ENCODE measurements at places on chromosomes 1 and 21.

- DNase-seq, result no peak
These were observed 28.6 kb upstream of the PRSS38 start for GRCh38 chr1:227786673-227787512.

- no peak for DNase-seq
These were observed 1.5 kb downstream of the AHCYL1 start for GRCh38 chr1:109986054-109986444.

DNA sequence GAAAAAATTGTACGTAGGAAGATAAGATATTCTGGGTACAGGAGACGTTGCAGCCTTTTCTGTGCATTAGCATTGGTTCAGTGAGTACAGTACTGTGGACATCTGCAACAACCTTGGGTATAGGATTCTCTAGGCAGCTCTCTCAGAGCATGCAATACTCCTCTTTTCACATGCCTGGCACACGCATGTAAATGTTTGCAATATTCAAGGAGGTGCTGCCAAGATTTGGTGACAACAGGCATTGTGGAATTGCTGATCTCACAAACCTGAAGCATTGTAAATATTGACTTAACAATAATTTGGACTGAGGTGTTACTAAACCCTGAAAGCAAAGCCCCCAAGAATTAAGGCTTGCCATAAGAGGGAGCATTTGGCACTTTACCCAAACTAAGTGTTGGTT lies 126.8 kb downstream of the GRIK1 start:
- no peak for DNase-seq

DNA sequence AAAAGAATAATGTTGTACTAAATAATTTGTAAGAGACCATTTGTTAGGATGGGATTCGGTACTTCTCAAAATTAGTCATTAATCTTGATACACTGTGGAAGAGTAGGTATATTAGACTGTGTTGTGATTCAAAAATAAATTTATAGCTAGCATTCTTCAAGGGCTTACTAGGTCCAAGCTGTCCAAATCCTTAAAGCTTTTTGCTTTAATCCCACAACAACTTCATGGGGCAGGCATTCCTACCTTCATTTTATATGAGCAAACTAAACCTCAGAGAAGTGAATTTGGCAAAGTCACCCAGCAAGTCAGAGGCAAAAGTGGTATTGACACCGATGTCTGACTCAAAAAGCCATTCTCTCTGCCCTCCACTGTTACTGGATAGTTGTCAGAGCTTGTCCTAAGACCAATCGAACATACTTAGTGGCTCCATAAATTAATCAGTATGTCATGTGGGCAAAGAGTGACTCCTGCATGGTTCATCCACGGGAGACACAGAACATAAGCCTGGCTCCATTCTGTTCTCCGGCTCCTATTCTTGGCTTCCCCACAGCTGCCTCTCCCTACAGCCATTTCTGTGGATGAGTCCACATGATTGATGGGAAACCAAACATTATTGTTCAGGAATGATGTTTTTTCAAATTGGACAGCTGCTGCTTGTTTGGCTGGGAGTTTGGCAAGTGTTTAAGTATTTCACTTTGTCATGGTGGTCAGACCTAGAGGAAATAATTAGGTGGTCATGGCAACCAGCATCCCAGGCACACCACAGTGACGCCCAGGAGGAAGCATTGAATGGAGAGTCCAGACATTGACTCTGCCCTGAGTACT lies 133.4 kb upstream of the FGGY start:
- no peak for DNase-seq

GRCh38 chr1:196361112-196361714 lies 247.0 kb downstream of the KCNT2 start:
- no peak for DNase-seq

GRCh38 chr1:42756956-42757891 lies 9.6 kb downstream of the P3H1 start:
- peak; percentile 38 for DNase-seq

- DNase-seq, result no peak
These were observed 1270.8 kb downstream of the MRPL39 start for GRCh38 chr21:24336491-24336890.

DNA sequence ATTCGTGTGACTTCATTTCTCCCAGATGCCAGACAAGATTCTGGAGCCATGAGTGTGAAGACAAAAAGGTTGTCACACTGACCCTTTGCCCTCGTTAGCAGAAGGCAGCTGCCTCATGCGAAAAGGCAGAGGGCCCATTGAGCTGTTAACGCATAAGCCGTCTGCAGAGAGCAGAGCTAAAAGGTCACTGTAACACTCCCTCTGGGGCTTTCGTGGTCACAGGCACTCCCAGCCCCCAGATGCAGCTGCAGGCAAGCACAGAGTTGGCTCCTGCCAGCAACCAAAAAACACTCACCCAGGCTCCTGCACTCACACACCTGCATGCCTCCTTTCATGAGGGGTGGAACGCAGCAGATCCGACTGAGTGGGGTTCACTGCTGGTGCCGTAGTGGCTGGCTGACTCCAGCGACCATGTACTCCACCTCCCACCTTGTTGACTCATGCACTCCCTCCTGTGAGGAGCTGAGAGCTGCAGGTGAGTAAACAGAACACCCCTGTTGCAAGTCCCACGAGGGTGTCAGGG lies 287.5 kb downstream of the SMYD3 start:
- no peak for DNase-seq

DNA sequence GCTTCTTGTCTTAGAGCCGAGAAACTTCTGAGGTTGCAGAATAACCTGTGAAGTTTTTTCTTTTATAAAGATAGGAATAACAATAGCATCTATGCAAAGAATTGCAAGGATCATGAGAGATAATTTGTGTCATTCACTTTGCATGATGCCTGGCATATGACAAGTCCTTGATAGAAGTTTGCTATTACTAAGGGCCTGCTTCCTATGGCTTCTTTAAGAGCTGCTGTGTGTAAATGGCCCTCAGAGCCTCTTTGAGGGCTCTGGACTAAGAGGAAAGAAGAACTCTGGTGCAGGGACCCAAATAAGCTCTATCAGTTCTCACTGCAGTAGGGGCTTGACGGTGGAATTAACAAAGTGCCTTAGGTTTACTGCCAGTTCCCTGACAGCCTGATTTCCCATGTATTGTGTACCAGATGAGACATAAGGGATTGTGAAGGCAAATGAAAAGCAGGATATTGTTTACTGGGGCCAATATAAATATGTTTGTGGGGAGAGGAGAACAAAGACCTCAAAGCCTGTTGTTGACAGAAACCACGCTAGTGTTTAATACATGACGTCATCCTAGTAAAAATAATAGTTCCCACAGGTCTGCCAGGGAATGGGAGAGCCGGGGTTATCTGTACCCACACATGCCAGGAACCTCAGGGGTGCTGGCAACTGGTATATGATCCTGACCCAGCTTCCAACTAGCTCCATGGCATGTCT lies 131.2 kb upstream of the UBE2U start:
- no peak for DNase-seq

- DNase-seq, result no peak
These were observed 64.0 kb downstream of the MEGF6 start for GRCh38 chr1:3547055-3548005.

Data from CD4-positive, alpha-beta T cell treated with Interleukin-12 subunit alpha and Interleukin-12 subunit beta, for 1 hour (primary cell).